ENCODE measurements at places on chromosomes 12 and 14.
A peak's percentile ranks its signal among the peaks of the same experiment; 100 is the strongest.

DNA sequence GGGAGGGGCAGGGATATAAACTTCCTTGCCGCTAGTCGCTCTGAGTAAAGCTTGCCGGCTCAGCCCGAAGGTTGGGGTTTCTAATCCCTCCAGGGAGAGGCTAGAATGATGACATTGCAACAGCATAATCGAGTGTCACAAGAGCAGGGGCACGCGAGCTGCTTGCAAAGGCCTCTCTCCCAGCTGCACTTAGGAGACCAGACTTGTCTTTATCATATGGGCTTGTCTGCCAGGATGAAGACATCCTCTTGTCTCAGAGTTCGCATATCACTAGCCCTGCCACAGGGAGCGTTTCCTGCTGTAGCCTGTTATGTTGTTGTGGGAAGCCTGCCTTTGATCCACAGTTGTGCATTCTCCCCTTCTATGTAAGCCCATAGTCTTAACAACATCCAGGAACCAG, 180.0 kb downstream of the ESR2 start:
- DNase-seq = no peak

DNA sequence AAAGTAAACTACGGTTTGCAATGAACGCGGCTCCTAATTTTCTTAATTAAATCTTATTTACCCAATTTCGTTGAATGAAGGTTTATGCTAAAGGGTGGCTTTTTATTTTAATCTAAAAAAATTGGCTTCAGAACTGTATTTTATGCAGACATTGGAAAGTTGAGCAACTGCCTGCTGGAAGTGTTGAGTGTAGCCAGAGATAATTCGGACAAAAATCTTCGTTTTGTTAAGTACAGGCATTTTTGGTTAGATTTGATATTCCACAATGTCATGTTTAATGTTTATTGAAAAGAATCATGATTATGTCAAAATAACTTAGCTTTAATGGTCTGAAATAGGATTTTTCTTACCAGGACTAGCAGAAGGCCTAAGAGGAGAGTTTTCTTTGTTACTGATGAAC, 875 bp downstream of the IRAK3 start:
- DNase-seq = no peak

DNA sequence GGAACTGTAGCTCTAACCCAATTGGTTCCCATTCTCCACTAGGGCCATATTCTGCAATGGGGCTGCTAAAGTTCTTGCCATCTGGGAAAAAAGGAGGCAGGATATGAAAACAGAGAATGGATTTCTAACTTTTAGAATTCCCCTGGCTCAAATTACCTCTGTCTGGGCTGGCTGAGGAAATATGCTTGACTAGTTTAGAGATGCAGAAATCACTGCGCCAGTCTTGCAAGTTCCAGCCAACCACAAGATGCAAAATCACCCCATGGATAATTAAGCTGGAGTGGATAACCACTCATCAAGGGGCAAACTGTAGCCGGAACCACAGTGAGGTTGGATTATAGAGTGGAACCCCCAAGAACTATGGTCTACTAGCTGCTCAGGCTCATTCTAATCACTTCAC, 126.3 kb downstream of the RALGAPA1 start:
- no peak for DNase-seq

DNA sequence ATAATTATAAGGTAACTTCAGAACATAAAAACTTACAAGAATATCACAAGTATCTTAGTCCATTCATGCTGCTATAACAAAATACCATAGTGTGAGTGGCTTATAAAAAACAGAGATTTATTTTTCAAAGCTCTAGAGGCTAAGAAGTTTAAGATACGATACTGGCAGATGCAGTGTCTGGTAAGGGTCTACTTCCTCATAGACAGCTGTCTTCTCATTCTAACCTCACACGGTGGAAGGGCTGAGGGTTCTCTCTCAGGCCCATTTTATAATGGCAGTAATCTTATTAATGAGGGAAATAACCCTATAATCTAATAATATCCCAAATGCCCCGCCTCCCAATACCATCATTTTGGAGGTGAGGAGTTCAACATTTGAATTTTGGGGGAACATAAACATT, 23.7 kb upstream of the OSBPL8 start:
- no peak for DNase-seq

DNA sequence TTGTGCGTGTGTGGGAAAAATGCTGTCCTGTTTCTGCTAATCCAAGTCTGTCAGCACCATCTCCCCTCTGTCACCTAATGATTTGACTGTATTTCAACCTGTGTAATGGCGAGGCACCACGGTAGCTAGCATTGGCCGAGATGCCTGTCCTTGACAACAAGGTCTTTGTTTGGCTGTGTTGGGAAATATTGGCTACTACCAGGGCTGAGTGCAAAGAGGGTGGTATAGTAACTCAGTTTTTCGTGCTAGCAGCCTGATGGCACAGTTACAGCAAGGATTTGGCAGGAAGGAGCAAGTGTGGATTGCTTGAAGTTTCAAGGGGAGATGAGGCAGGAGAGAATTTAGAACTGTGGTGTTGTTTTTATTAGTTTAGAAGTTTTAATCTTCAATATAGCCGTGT, 440.3 kb upstream of the RGS6 start:
- no peak for DNase-seq

- no peak for DNase-seq
Measured at GRCh38 chr12:30286345-30286926, 409.2 kb downstream of the IPO8 start.

- DNase-seq = no peak
Measured at GRCh38 chr12:49540229-49541139, 1.7 kb downstream of the KCNH3 start.

- no peak for DNase-seq
Measured at GRCh38 chr12:34264110-34264509, 241.8 kb downstream of the ALG10 start.

DNA sequence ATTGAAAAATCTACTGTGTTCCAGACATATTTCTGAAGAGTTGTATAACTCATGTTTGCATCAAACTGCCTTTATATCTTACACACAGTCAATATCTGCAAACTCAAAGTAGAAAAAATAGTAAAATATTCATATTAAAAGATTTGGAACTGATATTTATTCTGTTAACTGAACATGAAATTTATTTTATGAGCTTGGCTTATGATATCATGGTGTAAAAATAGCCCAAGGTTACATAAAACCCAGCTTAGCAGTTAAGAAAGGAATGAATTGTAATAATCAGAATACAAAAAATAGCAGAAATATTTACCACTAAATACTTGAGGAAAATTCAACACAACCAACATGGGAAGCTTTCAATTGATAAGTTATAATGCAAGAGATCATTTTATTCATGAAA, 367.9 kb downstream of the FLRT2 start:
- no peak for DNase-seq

DNA sequence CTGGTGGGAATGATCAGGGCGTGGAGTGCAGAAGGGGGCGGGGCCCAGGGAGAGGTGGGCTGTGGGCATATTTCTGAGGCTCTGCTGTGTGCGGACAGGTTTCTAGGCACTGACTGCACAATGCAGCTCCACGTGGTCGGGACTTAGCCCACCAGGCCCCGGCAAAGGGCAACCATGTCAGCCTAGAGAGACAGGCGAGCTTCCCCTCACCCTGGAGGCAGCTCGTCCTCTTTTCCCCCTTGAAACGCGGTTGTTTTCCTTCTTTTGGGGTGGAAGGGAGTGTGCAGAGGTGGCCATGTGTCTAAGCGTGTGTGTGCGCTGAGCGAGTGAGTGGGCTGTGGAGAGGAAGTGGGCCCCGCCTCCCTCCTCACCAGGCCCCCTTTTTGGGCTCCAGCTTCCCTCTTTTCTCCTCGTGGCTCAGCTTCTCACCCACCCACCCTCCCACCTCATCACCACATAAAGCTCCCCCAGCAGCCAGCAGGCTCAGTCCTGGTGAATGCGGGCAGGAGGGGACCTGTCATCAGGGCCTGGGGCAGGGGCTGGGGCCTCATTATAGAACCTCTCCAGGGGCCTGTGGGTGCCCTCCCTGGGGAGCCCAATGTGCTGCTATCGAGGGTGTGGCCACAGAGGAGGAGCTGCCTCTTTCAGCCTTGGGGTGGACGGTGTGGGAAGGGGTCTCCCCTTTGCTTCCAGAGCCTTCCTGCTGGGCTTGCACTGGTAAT, 22.0 kb downstream of the LRTM2 start:
- no peak for DNase-seq

- DNase-seq = no peak
Measured at GRCh38 chr12:84058136-84058535, 854.5 kb downstream of the SLC6A15 start.

DNA sequence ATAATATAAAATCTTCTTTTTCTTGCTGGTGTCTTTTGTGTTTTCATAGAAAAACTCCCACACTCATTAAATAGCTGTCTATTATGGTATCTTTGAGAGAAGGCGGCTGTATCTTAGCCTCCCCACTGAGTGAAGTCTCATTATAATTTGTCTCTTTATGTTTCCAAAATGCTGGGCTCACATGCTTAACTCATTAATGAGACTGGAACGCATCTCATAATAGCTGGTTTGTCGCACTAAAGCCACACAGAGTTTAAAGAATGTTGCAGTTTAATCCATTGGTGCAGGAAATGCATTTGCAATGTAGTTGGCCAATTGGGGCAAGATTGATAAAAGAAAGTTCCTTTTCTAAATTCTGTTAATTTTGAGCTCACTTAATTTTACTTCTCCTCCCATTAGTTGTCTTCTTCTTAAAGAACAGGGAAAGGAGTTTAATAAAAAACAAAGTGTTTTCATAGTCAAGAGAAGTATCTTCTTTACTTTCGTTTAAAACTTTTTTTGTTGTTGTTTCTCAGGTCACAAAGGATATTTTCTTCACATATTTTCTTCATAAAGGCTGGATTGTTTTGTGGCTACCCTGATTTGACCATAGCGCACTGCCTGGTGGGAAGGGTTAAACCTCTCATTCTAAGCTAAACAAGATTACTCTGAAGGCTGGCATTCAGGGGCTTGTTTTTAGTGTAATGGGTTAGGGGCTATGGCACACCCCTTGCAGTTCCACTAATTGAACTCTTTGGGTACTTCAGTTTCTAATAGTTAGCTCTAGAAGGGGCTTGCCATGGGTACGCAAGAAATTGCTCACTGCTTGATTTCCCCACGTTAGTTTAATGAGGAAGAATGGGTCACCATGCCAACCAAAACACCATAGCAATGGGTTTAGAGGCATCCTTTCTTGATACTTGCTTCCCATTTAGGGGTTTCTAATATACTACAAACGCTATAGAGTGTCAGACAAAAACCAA, 197.0 kb downstream of the TMTC2 start:
- DNase-seq = no peak

- DNase-seq = no peak
Measured at GRCh38 chr12:20063116-20063515, 305.2 kb upstream of the PDE3A start.

DNA sequence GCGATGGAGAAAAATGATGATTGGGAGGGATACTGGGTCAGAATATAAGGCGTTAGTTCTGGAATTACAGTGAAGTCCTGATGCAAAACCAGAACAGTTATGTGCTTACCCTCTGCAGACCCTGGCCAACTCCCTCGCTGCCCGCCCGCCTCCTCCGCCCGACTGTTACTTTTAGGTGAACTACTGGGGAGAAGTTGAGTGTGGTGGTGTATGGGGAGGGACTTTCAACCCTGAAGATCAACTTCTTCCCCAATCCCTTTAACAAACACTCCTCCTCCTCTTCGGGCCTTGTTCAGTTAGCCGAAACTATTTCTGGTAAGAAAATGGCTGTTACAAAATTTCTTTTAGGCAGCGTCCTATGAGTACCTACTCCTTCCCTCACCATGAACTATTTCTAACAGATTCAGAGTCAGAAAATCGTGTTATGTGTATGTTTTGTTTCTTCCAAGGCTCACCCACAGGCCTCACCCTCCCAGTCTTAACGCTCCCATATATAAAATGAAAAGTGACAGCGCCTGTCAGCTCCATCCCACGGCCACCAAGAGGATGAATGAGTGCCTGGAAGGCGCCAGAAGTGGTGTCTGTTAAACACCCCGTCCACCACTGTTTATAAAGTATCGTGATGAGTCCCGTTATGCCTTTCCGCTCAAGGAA, 1.3 kb downstream of the FBXO33 start:
- no peak for DNase-seq

DNA sequence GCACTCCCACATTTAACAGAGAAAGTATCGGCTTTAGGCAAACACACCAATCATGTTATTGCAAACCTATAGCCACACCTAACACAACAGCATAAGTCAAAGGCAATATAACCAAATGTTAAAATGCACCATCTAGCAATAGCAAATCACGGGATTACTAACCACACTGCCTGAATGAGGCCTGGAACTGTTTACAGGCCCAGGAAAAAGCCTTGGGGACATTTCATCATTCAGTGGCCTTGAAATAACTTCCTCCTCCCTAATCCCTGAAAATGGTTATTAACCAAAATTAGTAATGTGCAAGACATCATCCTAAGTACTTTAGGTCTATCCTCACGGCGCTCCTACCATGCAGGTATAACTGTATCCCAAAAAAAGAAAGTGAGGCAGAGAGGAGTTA, 2.3 kb downstream of the GALC start:
- DNase-seq = no peak

DNA sequence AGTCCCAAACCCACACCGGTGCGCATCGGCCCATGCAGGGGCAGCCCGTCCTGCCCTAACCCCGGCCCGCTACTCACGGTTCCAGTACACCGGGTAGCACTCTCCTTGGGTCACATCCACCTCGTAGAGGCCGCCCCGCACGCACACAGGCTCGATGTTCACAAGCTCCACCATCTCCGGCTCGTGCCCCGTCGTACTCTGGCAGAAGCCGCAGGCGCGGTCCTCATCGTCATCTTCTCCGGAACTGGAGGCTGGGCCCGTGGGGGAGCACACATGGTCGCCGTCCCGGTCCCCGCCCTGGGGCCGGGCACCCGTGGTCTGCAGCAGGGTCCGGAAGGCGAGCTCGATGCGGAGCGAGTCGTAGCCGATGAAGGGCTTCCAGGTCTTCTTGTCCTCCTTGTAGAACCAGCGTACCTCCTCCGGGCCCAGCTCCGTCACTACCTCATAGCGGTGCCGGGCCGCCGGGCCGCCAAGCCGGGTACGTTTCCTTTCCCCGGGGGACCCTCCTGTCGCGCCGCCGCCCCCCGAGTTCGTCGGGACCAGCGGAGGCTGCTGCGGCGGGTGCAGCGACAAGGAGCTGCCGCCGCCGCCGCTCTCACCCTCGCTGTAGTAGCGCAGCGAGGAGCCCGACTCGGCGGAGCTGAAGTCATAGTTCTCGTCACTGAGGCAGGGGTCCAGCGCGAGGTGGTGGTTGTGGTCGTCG, 788 bp downstream of the DDHD1 start:
- DNase-seq = peak; percentile 38

- no peak for DNase-seq
Measured at GRCh38 chr14:35783699-35784098, 25.4 kb downstream of the RALGAPA1 start.

DNA sequence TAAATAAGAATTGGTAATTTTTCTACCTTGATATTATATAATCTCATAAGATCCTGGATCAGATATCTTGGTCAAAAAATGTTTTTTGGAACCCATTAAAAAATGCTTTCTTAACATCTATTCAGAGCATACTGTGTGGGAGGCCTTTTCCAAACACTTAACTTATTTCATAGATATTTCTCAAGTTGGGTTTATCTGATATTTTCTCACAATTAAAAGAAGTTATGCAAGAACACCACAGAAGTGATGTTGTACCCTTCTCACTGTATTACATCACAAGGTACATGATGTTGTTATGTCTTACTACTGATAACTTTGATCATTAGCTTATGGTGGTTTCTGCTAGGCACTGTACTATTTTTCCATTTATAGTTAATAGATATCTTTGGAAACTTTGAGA, 23.4 kb upstream of the PRPF39 start:
- no peak for DNase-seq

- no peak for DNase-seq
Measured at GRCh38 chr12:11685716-11686115, 36.2 kb downstream of the ETV6 start.

GRCh38 chr12:122937622-122938091, 28.6 kb downstream of the ABCB9 start:
- no peak for DNase-seq

- DNase-seq = no peak
Measured at GRCh38 chr12:131189781-131190180, 236.1 kb downstream of the ADGRD1 start.
